ENCODE measurements at places on chromosomes 13 and 19.
A peak's percentile ranks its signal among the peaks of the same experiment; 100 is the strongest.

DNA sequence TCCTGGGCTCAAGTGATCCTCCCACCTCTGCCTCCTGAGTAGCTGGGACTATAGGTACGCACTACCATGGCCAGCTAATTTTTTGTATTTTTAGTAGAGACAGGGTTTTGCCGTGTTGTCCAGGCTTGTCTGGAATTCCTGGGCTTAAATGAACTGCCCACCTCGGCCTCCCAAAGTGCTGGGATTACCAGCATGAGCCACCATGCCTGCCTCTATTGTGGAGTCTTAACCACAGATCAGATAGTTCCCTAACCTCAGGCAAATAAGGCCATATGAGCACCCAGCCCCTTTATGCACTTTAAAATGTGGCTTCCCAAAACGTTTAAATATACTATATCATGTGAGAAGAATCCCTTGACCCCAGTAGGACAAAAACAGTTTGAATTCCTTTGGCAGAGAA is 16.4 kb downstream of the CNMD start:
- no peak for DNase-seq

DNA sequence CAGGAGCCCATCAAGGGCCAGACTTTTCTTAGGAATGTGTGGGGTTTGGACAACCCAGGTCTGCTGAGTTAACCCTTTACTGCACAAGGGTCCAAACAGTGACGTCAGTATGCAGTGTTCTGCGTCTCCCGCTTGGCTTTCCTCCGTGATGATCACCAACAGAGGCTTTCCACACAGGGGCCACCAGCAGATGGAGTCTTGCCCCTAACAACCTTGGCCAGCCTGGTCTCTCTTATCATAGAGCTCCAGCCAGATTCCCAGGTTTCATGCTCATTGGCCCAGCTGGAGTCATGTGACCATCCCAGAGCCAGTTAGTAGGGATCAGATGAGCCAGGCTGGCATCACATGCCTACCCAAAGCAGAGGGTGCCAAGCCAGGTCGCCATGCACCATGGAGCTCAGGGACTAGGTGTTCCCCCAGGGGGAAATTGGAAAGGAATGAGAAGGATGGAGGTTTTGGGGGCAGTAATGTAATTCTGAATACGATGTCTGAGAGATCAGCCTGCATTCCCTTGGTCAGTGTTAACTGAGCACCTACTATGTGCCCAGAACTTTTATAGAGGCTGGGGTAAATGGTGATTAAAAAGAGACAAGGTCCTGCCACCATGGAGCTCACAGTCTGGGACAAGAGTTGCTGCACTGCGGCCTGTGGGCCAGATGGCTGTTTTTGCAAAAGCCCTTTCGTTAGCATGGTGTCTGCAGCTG is 61.2 kb downstream of the MYH14 start:
- DNase-seq, result no peak

- DNase-seq, result no peak
Observed at GRCh38 chr13:107374038-107374437, 806.1 kb upstream of the ARGLU1 start.

- DNase-seq, result no peak
Observed at GRCh38 chr19:19751846-19752245, 18.9 kb upstream of the ZNF14 start.

GRCh38 chr13:76512721-76513145 is 373.5 kb downstream of the KCTD12 start:
- peak; percentile 85 for DNase-seq

GRCh38 chr13:71672512-71672911 is 194.5 kb downstream of the DACH1 start:
- no peak for DNase-seq

GRCh38 chr13:114319441-114319913 is 5.2 kb downstream of the CHAMP1 start:
- peak; percentile 85 for DNase-seq

DNA sequence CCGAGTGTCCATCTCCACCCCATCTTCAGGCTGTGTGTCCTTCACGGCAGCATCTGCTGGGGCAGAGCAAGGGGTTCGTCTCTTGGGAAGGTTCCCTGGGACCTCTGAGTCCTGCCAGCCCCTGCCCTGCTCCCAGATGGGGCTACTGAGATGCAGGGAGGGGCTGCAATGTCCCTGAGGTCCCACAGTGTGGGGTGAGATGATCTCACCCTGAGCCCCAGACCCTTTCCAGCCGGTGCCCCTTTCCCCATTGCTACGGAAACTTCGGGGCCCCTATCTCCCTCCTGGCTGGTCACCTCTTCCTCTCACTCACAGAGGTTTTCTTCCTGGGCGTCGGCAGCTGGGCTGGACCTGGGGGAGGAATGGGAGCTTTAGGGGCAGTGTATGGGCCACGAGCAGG is 5.0 kb downstream of the LILRB2 start:
- DNase-seq, result no peak

DNA sequence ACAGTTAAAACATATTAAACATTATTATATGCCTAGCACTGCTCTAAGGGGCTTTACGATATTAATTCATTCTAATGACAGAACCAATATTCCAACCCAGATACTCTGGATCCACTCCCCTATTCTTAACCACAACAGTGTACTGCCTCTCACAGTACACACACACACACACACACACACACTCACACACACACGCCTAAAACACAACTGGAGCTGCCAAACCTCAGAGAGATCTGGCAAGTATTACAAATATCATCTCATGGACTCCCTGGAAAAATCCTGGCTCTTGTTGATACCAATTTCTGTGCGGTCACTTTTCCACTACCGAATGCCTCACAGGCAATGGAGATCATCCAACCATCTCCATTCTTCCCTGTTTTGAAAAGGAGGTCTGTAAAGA is 1.3 kb downstream of the ZNF780A start:
- DNase-seq, result no peak

DNA sequence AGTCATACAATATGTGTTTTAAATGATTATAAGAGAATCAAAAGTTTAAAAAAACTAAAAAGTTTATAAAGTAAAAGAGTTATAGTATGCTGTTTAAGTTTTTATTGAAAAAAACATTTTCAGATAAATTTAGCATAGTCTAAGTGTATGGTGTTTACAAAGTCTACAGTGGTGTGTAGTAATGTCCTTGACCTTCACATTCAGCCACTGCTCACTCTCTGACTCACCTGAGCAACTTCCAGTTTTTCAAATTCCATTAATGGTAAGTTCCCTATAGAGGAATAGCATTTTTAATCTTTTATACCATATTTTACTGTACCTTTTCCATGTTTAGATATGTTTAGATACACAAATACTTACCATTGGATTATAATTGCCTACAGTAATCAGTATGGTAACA is 842.4 kb upstream of the KLHL1 start:
- no peak for DNase-seq

DNA sequence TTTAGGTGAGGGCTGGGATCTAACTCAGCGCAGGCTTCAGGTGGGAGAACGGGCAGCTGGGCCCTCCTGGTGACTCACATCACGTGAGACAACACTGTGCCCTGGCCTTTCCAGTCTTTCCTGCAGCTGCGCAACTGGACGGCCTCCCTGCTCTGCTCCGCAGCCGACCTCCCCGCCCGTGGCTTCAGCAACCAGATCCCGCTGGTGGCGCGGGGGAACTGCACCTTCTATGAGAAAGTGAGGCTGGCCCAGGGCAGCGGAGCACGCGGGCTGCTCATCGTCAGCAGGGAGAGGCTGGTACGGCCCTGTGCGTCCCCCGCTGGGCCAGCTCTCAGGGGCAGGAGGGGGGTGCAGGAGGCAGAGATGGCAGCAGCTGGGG is 8.8 kb downstream of the SPPL2B start:
- DNase-seq, result no peak

DNA sequence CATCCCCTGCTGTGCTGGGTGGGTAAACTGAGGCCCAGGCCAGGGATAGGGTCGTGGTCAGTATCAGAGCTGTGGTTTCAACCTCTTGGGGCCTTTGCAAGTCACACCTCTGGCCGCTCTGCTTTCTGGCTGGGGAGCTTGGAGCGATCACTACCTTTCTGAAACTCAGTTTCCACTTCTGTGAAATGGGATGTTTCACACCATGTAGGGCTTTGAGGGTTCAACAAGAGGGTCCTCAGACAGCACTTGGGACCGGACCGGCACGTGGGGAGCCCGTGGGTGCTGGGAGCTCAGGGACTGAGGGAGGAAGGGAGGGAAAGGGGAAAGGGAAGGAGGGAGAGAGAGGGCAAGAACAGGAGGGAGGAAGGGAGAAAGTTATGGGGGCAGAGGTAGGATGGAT is 21.1 kb downstream of the PGLS start:
- no peak for DNase-seq

- DNase-seq, result no peak
Observed at GRCh38 chr13:111521691-111522229, 201.3 kb downstream of the TEX29 start.

DNA sequence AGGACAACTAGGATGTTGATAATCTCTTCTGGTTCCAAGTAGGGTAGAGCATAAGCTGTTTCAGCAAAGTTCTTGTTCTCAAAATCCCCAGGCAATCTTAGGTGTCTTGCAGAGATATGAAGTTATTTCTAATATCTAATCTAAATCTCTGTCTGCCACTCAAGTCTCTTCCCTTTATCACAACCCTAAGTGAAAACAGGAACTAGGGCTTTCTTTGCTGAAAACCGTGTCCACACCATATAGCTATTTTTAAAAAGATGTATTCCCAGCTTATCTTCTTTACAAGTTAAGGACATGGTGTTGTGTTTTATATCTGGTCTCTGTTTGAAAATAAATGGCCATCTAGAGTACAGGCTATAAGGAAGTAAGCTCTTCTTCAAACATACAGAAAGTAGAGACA is 11.3 kb upstream of the RNASEH2B start:
- no peak for DNase-seq

- DNase-seq, result peak; percentile 78
Observed at GRCh38 chr19:18046059-18046718, 38.2 kb downstream of the ARRDC2 start.

- no peak for DNase-seq
Observed at GRCh38 chr19:58355908-58356765, 2.8 kb upstream of the A1BG start.

DNA sequence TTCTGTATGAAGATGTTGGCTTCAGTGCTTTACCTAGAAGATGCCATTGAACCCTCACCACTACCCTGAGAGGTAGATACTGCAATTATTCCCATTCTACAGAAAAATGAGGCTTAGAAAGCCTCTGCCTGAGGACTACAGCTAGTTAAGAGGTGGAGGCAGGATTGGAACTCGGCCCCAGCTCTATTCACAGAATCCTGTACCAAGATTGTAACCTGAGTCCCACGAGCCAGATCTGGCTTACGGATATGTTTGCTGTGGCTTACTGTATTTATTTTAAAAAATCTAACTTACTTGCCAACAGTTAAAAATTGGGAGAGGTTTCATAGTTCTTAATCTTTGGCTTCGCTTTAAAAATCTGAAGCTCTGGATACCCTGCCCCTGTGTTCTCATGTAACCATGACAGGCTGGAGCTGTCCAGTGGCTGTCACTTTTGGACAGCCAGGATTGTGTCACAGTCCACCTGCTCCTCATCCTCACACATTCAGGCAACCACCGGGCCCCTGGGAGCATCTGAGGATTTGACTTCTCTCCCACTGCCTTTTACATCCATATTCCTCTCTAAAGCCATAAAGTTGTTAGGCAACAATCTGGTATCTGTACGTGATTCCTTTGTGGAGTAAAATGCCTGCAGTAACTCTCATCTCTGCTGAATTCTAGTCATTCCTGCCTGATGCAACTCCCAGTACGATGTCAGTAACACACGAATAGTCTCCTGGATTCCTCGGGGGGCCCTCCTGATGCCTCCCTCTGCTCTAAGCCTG is 160.8 kb upstream of the SERP2 start:
- no peak for DNase-seq

DNA sequence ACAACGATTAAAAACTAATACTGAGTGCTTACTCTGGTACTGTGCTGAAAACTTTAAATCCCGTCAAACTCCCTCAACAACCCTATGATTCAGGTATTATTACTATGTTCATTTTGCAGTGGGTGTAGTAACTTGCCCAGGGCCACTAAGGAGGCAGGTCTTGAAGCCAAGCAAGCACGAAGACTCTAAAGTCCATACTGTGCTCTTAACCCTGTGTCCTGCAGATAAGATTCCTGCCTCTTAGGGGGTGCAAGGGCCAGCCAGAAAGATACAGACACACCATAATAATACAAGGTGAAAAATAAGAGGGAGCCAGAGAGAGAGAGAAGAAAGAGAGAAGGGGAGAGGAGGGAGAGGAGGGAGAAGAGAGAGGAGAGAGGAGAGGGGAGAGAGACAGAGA is 95.5 kb downstream of the CDADC1 start:
- DNase-seq, result no peak

GRCh38 chr19:17135001-17135853 is 59.6 kb downstream of the MYO9B start:
- DNase-seq, result peak; percentile 98

- DNase-seq, result no peak
Observed at GRCh38 chr19:41226053-41226873, 7.2 kb downstream of the AXL start.

GRCh38 chr19:32661318-32661717 is 13.7 kb downstream of the ANKRD27 start:
- DNase-seq, result no peak

DNA sequence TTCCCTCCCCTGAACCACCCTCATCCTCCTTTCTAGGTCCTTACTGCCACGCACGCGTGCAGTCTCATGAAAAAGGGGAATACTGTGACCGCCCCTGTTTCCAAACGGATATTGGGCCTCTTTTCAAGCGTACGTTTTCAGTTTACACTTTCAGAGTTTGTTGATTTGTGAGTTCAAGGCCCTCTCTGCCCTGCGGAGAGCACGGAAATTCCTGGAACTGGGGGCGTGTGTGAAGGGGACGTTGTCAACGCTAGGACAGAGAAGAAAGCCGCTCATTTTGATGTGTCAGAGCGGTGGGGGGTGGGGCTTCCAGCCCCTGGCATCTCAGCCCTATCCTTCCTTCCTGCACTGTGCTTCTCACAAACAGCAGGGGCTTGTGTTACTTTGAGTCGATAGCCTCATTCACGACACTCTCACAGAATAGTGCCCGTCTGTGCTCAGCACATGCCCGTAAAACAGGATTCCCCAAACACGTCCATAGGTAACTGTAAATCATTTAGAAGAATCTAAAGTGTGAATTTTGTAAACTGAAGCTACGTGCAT is 137.6 kb upstream of the PEG3 start:
- no peak for DNase-seq

DNA sequence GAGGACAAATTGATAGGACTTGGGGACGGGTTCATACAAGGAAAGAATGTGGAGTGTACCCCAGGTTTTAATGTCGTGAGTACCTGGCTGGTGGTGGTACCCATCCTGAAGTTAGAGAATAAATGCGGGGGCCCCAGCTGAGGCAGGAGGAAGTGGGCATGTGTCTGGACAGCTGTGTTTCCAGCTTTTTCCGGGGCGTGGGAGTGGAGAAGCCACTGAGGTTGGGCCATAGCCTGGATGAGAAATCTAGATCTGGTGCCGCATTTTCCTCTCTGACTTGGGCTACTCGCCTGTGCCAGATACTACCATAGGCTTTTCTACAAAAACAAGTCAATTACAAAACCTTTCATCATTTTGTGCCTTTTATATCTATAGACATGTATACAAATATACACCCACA is 147.4 kb downstream of the STK24 start:
- DNase-seq, result no peak

GRCh38 chr13:44974056-44974793 is 15.0 kb downstream of the NUFIP1 start:
- DNase-seq, result no peak
